Activated effector memory CD4-positive, alpha-beta T cell treated with anti-CD3 and anti-CD28 coated beads, Interleukin-2, amount 50 U/mL, for 16 hours (primary cell): ENCODE measurements at places on chromosomes 5 and 9.

DNA sequence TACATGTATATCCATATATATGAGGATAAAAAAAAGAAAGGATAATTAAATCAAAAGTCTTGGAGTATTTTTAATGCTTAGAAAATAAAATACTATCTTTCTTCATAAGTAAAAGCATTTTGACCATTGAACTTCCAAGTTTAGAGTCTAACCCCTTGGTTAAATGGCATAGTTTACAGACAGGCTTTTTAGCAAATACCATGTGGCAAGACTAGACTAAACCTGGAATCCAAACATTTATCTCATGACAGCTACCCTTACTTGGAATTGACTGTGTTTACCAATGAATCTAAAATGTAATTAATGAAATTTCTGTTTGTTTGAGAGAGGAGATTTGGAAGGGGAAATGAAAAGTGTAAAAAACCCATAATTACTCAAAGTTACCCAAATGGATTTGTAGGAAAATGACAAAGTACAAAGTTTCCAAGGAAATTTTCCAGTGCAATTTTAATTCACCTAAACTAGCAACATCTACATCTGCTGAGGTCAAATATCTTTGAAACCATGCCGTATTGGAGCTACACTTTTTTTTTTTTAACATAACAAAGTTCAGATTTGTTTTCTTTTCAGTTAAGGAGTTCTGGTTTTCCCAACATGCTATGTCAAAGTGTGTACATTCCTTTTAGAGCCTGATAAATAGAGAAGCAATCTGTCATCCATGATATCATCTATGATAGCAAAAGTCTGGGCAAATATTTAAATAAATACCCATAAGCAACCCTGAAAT lies 272.1 kb upstream of the DAB2 start:
- DNase-seq = no peak

- DNase-seq = peak; percentile 71
Measured at GRCh38 chr9:128899566-128900322, 17.8 kb downstream of the LRRC8A start.

- no peak for DNase-seq
Measured at GRCh38 chr5:85375525-85375924, 990.8 kb upstream of the EDIL3 start.

GRCh38 chr5:1193591-1193985 lies 7.8 kb upstream of the SLC6A19 start:
- no peak for DNase-seq

DNA sequence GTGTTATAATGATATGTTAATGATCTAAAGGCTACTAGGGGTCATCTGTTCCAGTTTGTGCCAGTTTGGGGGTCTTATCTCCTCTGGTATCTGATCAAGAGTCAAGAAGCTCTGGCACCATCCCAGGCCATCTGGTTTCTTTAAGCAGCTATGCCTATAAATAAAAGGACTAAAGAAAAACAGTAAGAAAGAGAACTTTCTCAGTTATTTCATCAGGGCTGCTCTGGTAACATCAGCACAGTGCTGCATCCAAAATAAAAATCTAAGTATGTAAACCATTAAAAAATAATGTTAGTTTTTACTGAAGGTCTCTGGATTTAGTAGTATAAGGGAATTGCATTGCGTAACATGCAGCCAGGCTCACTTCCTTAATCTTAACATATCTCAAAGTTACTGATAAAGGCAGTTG lies 185.0 kb downstream of the NR2F1-AS1 start:
- no peak for DNase-seq
